A549 treated with Hydrocortisone at 1 μM for 4 hours (cell line): ENCODE measurements at places on chromosomes 13 and 19. TPM values are rescaled to one million over a fixed set of nuclear protein-coding genes. Genes with fewer than 3 reads are reported as not detected.

TRAPPC6A gene
- total RNA-seq = 37.4 to 50.6 TPM (median 40.1 TPM) in 5 replicates

ZNF549 gene
- 1.3 to 2.2 TPM (median 1.7 TPM) in 5 replicates for total RNA-seq

ZFP14 gene
- total RNA-seq = 1.1 to 2.4 TPM (median 2.2 TPM) in 5 replicates

CERS4 gene
- total RNA-seq = 2.6 to 3.8 TPM (median 2.7 TPM) in 5 replicates

ONECUT3 gene
- total RNA-seq = not detected in 5 replicates

CEACAM6 gene
- total RNA-seq = 14.7 to 22.7 TPM (median 18.6 TPM) in 5 replicates

WBP4 gene
- total RNA-seq = 7.8 to 9.5 TPM (median 8.0 TPM) in 5 replicates

CCDC9 gene
- 21.7 to 26.3 TPM (median 23.8 TPM) in 5 replicates for total RNA-seq

F10 gene
- 0.31 TPM in 1 of 5 replicates, not detected in the others for total RNA-seq

SIGLEC8 gene
- not detected in 5 replicates for total RNA-seq

ELL gene
- 4.4 to 5.9 TPM (median 5.2 TPM) in 5 replicates for total RNA-seq

OR7G2 gene
- total RNA-seq = not detected in 5 replicates

FAM216B gene
- total RNA-seq = not detected in 5 replicates

ICAM5 gene
- total RNA-seq = 0.25 to 0.78 TPM (median 0.72 TPM) in 5 replicates

ZNF470 gene
- total RNA-seq = 1.3 to 1.7 TPM (median 1.5 TPM) in 5 replicates

CHMP2A gene
- total RNA-seq = 180 to 216 TPM (median 198 TPM) in 5 replicates

FXYD7 gene
- total RNA-seq = 0.17 to 0.44 TPM (median 0.25 TPM) in 5 replicates

SIGLEC5 gene
- total RNA-seq = not detected in 5 replicates

RFPL4A gene
- 0.38 to 1.1 TPM (median 0.84 TPM) in 5 replicates for total RNA-seq

NKG7 gene
- not detected in 5 replicates for total RNA-seq

NCR1 gene
- not detected in 5 replicates for total RNA-seq

CADM4 gene
- 7.7 to 11.6 TPM (median 8.9 TPM) in 5 replicates for total RNA-seq

FGF14 gene
- not detected in 5 replicates for total RNA-seq

GRIN2D gene
- 6.5 to 8.9 TPM (median 7.6 TPM) in 5 replicates for total RNA-seq
